ENCODE measurements at places on chromosomes 5 and 9.

DNA sequence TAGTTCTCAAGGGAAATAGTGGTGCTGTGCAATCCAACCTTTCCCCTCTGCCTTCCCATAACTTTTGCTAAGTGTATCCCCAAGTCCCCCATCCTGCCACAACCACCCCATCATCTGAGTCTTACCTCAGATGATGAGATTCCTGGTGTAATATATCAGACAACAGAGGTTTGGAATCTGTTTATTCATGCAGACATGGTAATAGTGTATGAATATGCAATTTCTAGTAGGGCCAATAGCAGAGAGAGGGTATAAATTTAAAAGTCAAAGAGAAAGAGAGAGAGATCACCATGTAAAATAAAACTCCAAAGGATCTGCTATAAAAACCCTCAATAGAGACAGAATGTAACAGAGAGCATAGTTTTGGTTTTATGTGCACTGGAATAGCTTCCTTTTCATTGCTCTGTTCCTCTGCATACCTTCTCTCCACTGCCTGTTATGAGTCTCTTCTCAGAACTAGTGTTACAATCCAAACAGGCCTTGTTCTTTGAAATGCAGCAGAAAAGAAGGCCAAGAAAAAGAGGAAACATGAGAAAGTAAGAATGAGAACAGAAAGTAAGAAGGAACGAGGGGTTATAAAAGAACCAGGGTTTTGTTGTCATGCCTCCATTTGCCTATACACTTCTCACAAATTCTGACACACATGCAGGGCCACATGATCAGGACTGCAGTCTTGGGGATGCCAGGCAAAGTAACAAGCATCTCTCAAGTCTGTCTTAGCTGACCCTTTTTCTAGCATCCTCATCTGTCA lies 278.0 kb downstream of the CETN3 start:
- DNase-seq: no peak

GRCh38 chr5:127834094-127834531 lies 130.9 kb downstream of the CCDC192 start:
- DNase-seq: no peak

- no peak for DNase-seq
These were observed 11.8 kb downstream of the QRFP start for GRCh38 chr9:130884542-130885483.

DNA sequence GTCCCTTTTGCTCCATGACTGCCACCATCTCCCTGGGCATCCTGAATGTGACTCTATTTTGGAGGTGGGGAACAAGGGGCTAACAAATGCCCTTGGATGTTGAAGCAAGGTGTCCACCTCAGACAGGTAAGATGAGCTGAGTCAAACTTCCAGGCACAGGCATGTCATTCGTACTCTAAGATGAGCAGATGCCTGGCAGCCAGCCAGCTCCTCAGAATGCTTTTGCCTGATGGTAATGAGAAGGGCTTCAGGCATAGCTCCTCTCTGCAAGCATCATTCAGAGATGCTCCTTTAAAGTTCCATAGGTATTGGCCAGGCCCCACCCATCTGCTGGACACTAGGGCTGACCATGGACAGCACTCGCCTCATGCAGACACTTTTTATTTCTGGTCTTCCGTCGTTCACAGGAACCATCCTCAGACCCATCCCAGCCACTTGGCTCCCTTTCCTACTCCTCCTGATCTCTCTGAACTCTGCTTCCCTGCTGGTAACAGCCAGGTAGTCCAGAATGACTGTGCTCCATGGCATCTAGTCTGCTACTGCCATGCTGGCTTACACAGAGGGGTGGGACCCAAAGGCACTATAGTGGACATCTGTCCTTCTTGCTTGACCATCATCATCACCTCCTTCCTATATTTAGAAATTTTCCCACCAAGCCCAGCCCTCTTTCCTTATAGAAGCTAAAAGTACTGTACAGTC lies 118.8 kb downstream of the GLIS3 start:
- no peak for DNase-seq

DNA sequence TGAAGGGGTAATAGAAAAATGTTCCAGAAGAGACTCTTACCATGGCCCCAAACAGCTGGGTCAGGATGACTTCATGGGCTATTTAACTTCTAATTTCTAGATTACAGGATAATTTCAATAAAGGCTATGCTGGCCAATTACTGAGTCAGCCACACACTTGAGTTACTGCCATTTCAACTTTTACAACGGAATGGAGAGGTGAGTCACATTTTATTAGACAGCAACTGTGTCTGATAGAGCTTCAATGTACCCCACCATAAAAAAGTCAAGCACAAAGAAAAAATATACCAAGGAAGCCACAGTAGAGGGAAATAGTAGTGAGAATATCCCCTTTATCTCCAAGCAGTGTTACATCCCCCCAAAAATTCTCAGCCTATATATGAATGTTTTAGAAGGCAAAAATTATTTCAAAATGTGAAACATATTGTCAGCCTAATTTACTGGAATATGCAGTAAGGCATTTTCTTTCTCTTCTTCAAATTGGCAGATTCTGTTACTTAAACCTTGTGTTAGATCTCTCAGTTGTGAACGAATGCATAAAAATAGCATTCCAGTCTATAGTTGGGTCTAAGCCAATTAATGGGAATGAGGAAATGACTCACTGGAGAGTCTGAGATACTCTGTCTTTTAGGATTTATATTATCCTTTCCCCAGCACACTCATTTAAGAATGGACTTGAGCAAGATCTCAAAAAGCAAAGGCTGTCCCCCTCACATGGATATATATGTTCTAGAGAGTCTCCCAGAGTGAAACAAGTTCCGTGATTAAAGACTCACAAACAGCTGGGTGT lies 47.1 kb upstream of the RAI14 start:
- DNase-seq: peak; percentile 89

- DNase-seq: no peak
These were observed 8.7 kb downstream of the ACSL6 start for GRCh38 chr5:132002757-132003156.

- no peak for DNase-seq
These were observed 1.2 kb downstream of the TLR4 start for GRCh38 chr9:117705386-117705785.

DNA sequence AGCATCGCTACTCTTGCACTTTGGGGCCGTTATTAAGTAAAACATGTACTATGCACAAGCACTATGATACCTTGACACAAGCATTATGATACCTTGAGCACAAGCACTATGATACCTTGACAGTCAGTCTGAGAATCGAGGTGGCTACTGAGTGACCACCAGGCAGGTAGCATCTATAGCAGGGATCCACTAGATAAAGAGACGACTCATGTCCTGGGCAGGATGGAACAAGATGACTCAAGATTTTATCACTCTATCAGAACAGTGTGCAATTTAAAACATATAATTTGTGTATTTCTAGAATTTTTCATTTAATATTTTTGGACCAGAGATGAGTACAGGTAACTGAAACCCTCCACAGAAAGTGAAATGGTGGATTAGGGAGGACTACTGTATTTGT lies 16.9 kb downstream of the CHSY3 start:
- DNase-seq: no peak

- no peak for DNase-seq
These were observed 92.5 kb downstream of the ELAVL2 start for GRCh38 chr9:23733495-23734078.

DNA sequence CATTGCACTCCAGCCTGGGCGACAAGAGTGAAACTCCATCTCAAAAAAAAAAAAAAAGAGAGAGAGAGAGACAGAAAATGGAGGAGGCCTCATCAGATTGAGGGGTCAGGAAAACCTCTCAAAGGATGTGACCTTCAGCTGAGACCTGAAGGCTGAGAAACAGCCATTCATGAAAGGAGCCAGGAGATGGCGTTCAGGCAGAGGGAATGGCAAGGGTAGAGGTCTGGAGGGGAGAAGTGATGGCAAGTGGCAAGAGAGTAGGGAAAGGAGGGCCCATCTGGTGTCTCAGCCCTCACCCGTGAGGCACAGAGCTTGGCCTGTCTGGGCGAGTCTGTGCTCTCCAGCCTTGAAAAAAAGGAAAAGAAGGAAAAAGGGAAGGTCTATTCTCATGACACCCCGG lies 17.0 kb downstream of the CAMK2A start:
- no peak for DNase-seq

- DNase-seq: no peak
These were observed 20.5 kb downstream of the ABCA1 start for GRCh38 chr9:104907278-104907951.

DNA sequence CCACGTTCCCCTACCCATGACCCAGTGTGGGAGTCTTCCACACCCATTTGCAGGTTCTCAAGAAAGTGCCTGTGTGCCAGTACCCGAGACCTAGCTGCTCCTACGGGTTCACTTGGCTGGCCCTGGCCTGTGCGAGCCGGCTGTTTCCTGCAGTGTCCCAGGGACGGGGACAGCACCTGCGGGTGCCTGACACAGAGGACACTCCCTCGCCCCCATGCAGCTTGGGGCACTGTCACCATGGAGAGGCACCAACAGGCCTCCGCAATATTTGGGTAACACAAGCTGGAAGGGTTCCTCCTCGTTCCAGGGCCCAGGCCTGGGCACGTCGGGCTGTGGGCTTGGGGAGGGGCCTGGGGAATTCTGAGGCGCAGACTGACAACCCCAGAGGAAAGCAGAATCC lies 41.4 kb downstream of the DUSP1 start:
- DNase-seq: no peak

DNA sequence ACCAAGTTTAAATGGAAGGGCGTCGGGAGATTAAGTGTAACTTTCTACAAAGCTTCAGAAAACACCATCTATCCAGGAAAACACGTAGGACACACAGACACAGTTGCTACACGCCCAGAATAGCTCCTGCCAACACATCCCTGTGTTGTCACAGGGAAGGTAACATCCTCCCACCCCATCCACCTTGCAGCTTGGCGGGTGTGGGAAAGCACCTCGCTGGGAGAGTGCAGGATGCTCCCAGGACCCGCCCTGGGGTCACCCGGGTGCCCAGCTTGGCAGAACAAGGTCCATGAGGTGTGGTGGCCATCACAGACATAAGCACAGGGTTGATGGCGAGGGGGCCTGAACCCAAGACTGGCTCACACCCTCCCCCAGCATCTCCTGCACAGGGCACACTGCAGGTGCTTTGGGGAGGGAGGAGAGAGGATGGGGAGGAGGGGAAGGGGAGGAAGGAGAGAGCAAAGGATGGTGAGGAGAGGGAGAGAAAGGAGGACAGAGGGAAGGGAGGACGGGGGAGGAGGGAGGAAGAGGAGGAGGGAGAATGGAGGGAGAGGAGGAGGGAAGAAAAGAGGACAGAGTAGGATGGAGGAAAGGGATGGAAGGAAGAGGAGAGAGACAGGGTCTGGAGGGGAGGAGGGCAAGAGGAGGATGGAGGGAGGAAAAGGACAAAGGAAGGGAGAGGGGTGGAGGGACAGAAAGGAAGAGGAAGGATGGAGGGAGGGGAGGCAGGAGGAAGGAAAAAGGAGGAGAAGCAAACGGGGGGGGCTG lies 37.2 kb downstream of the GOLM1 start:
- no peak for DNase-seq

- no peak for DNase-seq
These were observed 123.1 kb downstream of the DROSHA start for GRCh38 chr5:31408814-31409213.

GRCh38 chr5:106675687-106676086 lies 995.0 kb downstream of the EFNA5 start:
- DNase-seq: no peak

- DNase-seq: no peak
These were observed 275.4 kb downstream of the FSTL4 start for GRCh38 chr5:133336969-133337410.

DNA sequence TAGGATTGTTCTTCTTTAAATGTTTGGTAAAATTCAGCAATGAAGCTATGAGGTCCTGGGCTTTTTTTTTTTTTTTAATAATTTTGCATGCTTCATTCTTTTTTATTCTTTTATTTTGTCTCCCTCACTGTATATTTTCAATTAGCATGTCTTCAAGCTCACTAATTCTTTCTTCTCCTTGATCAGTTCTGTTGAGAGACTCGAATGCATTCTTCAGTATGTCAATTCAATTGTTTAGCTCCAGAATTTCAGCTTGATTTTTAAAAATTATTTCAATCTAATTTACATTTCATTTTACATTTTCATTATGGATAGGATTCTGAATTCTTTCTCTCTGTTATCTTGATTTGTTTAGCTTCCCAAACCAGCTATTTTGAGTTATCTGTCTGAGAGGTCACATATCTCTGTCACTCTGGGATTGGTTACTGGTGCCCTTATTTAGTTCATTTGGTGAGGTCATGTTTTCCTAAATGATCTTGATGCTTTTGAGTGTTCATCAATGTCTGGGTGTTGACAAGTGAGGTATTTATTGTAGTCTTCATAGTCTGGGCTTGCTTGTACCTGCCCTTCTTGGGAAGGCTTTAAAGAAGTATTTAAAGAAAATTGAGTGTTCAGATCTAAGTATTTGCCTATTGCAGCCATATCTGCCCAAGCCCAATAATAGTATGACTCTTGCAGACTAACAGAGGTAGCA lies 9.1 kb downstream of the LURAP1L start:
- DNase-seq: no peak

GRCh38 chr9:77024776-77025545 lies 5.5 kb downstream of the FOXB2 start:
- no peak for DNase-seq

DNA sequence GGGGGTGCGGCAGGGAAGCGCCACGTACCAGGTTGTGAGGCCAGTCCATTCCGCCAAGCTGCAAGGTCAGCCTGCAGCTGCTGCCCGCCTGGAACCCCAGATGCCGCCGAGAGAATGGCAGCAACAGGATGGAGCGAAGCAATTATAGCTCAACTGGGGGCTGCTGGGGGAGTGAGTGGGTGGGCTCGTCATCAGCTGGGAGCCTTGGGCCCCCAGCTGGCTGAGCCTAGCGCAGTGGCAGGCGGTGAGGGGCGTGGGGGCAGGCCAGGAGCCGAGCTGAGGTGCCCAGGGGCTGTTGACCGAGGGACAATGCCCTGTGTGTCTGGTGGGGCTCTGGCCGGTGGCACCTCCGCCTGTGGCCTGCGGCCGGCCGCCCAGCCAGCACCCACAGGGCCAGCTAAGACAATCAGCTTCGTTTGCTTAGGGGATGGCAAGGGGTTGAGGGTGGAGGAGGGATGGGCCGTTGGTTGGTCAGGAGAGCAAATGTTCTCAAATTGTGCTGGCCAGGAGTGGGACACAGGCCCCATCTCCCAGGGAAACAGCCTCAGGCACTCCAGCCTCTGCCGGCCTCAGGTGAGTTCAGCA lies at the start of gene IL17B:
Gene IL17B (minus strand): TSS at position 116 of the 585 bp plus-strand sequence. CDS start 67 bp downstream, at position 49.
- no peak for DNase-seq

DNA sequence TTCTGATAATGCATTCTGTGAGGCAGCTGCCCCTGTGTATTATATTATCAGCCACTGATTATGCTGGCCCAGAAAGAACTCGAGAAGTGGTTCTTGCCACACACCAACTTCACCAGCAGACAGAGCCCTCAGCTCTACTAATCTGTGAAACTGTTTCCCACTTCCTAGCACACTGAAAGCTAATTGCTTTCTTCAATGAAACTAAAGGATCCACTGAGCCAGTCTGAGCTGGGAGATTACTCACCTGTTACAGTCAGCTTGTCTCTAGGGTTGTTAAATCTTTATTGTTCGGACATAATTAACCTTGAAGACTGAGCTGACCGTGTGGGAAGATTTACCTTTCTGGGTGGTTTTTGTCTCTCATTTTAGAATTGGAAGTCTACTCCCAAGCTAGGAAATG lies 263.2 kb downstream of the KCTD16 start:
- DNase-seq: no peak

Data from glomerular endothelial cell (primary cell).